ENCODE measurements at places on chromosomes 7 and 10.

DNA sequence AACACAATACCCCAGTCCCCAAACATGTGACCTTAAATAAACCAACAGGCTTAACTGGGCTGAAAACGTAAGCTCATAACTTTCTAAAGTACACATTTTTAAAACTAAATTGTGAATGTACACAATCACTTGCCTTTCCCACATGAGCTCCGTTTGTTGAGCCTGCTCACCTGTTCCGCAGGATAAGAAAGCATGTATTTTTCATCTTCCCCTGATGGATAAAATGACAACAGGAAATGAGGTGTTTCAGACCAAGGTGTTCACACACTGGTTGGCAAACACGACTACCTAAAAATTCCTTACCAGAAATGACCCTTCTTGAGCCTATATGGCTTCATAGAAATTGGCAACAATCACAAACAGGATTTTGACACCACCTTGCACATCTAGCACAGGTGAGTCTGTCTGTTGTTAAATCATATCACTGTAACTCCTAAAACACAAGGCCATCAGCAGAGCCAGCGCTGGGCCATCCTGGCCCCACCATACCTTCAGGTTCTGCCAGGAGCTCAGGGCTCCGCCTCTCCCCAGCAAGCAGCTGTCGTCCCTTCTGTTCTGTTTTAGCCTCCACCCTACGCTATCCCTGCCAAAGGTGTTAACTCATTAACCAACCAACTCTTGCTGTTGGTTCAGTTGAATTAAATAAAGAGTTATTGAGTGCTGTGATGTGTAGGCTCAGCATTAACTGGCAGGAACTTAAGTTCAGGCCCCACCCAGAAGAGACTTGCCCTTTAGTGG is 73.6 kb upstream of the RNF32 start:
- DNase-seq = no peak

- no peak for DNase-seq
Measured at GRCh38 chr7:98571986-98572385, 45.1 kb upstream of the NPTX2 start.

DNA sequence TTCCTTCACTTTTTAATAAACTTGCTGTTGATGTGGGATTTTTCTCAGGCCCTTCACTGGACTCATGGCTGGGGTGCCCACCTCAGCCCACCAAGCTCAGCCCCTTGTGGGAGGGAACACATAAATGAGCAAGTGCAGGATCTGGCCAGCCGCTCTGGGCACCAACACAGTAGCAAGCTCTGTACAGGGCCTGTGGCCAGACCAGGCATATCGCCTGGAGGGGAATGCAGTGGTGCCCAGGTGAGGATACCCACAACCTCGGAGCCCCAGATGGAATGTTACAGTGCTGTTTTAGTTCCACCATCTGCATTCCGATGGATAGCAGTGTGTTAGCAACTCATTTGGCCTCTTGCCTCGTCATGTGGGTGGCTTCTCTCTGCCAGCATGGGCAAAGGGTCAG is 234.6 kb downstream of the PPP1R3A start:
- DNase-seq = no peak

DNA sequence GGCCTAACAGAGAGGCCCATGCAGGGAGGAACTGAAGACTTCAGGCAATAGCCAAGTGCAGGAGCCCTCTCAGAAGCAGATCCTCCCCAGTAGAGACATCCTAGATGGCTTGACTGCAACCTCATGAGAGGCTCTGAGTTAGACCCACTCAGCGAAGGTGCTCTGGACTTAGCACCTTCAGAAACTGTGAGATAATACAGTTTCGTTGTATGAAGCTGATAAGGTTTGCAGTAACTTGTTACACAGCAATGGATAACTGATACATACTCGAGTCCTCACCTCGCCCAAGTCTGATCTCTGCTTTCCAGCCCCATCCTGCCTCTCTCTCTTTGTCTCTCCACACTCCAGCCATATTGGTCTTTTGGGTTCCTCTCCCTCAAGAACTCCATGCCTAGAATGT is 136.4 kb upstream of the EEPD1 start:
- no peak for DNase-seq

DNA sequence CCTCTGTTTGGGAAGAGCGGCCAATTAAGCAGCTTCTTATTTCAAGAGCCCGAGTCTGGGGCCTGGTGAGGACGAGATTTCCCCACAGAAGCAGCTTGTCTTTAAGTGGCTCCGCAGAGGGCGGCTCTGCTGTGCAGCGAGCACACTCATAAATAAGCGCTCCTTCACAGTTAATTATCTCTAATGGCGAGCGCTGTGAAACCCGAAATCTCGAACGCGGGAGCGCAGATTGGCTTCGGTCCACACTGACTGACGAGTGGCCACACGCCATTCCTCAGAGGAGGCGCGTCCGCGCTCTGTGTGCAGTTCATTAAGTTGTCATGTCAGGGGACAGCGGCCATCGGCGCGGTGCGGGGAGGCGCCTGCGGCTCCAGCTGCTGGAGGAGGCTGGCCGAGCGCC is 560.9 kb downstream of the DNAJB6 start:
- peak; percentile 56 for DNase-seq

DNA sequence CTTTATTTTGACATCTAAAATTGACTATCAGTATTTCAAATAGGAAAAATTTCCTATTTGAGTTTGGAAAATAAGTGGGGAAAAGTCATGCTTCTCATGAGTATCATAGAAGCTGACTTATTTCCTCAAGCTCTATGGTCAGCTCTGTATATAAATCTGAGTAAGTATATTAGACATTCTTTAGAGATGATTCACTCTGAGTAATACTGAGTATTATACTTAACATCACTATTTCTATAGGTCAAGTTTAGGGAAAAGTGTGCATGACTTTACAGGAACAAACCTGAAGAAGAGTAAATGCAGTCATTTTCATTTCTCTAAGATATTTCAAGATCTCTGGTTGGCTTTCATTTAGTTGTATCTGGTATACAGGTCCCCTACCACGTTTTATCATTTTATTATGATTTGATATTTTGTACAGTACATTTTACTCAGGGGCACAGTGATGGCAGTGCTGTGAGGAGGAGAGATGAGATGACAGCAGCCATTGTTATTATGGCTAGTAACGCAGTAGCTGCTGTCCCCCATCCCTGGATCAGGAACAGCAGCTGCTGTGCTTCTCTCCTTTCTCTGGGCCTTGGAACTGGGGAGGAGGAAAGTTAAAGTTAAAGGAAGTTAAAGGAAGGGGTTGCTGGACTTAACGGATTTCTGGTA is 15.2 kb downstream of the SND1 start:
- no peak for DNase-seq
